ENCODE measurements at places on chromosomes 3 and 15. TPM values are rescaled to one million over a fixed set of nuclear protein-coding genes. Genes with fewer than 3 reads are reported as not detected.

Gene NOX5
- total RNA-seq: not detected

Gene GOLGA8G
- total RNA-seq: not detected

DNA sequence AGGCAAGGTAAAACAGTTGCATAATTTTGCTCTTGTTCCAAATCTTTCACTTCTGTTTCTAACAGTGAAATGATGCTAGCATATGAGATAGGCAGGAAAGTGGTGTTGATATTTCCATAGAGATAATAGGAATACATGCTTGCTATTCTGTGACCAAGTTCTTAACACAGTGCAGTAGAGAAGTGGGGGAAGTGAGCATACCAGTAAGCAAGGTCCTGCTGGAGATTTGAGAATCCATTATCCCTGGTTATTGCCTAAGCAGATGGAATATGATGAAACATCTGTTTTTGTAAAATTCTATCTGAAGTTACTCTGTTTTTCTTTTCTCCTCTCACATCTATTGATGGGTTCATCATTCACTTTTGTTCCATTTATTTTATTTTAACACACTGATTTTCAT, 28.7 kb downstream of the USP8 start:
- DNase-seq: no peak

DNA sequence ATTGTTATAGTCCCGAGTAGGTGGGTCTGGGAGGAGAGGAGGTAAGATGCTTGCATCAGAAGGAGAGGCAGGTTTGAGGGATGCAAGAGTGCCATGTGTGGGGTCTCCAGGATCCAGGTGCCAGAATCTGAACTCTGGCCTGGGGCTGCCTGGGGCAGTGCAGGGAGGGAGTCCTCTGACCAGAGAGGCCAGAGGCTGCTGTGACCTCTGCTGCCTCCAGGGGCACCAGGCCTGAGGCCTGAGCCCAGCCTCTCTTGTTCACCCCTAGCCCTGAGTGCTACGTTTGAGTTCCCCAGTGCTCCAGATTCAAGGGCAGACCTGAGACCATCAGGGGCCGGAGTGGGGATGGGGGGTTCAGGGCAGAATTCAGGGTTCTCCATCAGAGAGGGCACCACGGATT, 7.4 kb downstream of the SLC38A3 start:
- DNase-seq: no peak

DNA sequence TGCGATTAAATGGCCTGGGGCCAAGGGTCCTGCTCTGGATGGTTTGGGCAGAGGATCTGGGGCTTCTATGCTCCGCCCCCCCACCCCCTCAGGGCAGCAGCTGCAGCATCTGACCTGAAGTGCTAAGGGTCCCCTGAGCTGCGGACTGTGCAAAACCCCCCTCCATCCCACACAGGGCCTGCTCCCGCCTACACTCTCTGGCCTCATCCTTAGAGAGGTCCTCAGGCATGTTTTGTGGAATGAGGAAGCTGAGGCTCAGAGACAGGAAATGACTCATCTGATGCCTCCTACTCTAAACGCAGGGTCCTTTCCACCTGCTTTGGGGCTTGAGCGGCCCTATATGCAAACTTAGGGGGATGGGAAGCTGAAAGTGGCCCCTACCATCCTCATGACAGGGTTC, 59.5 kb upstream of the CTSH start:
- no peak for DNase-seq

DNA sequence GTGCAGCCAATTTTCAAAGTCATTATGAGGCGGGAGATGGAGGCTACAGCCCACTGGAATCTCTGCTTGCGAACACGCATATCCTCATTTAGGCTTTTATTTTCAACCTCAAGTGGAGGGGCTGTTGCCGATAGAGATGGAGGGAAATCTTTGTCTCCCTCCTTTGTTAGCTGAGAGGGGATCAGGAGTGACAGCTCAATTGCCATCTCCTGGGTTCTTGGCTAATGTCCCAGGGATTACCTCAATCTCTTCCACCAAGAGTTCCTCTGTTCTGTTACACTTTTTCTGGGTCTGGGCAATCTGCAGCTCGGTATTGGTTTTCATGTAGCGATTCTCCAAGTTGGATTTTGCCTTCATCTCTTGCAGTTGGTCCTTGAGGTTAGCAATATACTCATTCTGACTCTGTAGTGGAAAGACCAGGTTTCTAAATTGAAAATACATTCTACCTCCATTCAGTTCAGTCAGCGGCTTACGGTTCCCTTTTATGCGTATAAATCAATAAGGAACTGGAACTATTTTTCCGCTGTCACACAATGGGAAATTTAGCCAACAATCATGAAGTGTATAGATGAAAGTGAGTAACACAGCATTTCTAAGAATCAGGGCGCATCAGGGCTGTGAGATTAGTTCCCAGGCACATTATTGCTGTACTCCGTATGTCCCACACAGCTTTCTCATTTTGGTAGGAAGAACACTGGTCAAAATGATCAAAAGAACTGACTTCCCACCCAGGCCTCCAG, 36.2 kb upstream of the RPL35A start:
- DNase-seq: no peak

All from Caco-2 (cell line).